ENCODE measurements at places on chromosomes 13 and 19.

DNA sequence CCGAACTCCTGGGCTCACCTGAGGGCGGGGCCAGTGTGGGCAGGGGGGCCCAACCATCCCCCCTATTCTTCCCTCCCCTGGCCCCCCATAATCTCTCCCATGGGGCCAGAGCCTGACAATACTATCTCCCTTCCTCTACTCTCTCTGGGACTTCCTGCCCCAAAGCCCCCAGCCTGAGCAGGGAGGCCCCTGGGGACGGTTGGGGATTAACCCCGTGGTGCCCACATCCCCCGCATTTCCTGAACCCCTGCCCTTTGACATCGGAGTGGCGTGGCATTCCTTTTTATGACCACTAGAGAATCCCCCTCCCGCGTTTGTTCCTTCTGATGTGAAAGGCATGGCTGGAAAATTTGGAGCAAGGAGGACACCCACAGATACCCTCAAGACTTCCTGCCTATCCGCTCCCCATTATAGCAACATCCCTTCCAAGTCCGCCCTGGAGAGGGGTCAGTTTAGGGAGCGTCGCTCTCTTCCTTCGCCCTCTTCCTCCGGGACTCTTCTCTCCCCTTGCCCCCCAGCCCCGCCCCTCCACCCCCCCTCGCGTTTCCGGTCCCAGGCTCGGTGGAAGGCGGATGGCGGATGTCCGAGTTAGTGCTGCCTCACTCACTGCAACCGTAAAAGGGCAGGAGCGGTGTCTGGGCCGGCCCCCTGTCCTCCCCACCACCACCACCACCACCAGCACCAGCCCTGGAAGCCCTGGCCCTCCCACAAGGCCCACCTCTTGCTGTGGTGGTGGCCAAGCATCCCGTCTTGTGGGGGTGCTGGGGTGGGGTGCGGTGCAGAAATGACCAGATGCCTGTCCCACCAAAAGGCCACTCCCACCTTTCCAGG is 1.8 kb downstream of the VASP start:
- peak; percentile 66 for DNase-seq

DNA sequence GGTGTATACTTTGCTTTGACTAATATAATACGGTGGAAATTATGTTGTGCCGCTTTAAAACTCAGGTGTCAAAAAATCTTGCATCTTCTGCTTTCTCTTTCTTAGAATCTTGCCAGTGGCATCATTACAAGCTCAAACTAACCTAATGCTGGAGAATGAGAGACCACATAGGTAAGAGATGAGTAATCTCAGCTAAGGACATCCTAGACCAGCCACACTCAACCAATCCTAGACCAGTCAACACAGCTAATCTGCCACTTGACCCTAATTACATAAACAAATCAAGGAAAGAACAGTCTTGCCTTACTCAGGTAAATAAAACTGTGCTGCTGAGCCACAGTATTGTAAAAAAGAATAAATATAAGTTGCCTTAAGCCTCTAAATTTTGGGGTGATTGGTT is 1323.9 kb upstream of the SPRY2 start:
- no peak for DNase-seq

DNA sequence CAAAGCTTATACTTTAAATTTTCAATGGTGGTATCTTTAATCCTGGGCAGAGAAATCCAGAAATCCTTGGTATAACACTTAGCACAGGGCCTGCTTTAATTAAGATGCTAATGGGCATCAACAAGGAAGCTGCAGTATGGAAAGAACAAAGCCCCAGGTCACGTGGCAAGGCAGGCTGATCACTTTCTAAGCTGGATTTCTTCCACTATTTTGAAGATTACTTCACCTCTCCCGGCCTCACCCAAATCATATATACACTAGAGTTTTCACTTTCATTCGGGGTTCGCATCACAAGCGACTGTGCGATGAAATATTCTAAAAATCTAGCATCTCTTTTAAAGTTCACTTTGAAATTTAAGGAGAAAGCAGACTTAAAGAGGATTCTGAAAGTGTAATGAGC is 71.8 kb downstream of the STARD13 start:
- no peak for DNase-seq

DNA sequence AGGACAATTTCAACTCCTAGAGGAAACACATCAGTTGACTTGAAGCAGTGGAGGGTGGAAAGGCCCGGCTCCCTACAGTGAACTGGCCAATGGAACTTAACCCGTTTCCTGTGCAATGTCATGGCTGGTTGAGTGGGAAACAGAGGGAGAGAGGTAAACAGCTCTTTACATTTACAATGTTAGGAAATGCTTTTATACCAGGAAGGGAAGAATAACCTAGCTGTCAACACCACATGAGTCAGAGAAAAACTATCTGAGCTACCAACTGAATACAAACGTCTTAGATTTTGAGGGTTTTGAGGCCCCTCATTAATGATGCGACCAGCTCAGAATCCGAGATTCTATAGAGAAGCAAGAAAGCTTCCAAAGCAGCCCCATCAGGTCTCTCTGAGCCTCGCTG is 36.7 kb downstream of the CARD8 start:
- DNase-seq = no peak

DNA sequence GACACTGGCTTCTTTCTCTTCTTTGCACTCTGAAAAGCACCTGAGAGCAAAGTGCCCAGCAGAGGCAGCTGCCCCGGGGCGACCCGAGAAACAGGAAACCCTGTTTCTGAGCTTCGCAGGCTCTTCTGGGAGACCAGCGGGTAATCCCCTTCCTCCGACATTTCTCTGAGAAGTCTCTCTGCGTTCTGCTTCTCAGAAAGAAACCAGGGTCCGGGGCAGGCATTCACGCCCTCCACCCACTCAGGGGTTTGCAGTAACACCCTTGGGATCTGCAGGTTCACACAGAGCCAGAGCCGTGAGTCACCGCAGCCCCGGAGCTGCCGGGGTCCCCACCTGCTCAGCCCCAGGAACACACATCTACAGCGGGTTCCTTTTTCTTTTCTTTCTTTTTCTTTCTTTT is 86.0 kb downstream of the GADD45B start:
- DNase-seq = no peak

DNA sequence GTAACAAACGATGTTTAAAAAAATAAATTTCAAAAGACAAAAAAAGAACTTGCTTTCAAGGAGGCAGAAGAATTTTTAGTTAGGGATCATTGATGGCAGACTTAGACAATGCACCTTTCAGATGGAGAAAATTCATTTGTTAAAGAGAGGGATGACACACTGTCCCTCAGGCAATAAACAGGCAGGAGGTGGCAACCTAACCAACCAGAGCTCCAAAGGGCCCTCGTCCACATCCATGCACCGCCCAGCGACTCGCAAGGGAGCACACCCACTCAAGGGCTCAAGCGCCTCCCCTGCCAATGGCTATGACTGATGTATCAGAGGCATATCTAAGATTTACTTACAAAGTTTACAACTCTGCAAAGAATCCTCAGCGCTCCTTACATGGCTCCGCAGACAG is 81.9 kb downstream of the TUBGCP3 start:
- DNase-seq = no peak

- no peak for DNase-seq
These were observed 9.5 kb downstream of the TUBA3C start for GRCh38 chr13:19172007-19172646.

DNA sequence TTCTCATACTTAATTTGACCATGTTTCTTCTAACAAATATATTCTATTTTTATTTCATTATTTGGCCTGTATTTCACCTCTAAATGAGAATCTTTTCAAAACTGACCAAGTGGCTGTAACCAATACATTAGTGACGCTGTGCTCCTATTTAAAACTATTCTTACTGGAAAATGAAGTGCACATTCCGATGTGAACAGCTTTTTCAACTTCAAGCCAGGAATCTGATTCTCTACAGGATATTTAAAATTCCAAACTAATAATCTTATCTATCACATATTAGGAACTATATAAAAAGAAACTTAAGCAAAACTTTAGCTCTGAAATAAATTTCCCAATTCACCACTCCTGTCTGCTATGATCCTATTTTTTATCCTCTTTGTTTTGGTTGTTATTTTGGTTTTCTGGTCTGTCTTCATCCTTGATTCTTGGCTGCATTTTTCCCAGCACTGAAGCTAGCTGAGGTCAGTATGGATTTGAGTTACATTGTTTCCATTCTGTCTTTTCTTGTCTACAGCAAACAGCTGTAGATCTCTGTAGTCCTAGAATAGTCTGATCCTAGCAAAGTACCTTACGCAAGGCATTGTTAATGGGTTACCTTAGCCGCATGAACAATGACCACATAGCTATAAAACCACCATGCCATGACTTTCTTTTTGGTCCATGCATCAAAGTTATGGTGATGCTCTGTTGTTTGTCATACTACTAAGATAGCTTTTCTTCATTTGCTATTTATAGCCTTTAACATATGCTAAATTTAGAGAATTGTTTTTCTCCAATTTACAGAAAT is 748.6 kb upstream of the SPRY2 start:
- no peak for DNase-seq

DNA sequence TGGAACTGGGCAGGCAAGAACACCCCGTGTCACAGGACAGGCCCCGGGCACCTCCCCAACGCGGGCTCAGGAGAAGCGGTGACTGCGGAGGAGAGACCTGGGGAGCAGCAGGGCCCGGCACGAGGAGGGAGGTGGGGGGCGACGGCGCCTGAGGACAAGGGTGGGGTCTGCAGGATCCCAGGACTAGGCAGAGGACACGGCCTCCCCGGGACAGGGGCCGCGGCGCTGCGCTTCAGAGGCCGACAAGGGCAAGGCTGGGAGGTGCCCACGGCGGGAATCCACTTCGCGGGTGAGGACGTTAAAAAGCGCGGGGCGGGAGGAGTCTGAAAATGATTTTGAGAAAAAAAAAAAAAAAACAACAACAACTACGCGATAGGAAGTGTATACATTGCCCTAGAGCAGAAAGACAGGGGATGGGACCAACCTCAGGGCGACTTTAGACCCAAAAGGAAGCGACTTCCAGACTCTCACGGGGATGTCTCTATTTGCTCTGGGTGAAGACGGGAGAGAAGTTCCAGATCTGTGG is 44.9 kb downstream of the ZNF611 start:
- peak; percentile 58 for DNase-seq

DNA sequence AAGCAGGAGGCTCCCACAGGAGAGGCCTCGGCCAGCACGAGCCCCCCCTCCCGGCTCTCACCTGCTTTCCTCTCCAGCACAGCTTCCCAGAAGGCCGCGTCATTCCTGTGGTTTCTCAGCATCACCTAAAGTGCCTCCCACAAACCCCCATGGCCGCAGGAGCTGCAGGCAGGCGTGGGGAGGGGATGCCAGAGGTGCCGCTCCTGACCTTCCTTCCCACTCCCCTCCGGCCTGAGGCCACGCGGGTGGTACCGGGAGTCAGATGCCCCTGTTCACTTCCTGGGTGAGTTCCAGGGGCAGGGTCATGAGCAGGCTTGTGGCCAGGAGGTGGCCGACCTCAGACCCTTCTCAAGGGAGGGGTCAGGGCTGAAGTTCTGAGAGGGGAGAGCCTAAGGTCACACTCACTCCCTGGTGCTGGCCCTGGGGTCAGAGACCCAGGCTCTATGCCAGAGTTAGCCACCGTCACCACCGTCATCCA is 14.4 kb upstream of the NPAS1 start:
- no peak for DNase-seq

DNA sequence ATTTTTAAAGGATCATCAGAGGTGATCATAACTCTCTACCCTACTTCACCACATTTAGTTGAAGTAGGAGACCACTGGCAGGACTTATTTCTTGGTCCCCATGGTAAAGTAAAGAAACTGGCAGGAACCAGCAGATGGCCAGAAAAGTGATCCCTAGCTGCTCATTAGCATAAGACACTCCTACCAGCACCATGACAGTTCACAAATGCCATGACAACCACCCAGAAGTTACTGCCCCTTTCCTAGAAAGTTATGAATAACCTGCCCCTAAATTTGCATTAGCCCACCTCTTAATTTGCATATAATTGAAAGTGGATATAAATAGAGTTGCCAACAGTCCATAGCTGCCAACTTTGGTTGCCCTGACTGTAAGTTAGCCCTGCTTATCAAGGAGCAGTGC is 18.4 kb upstream of the RUBCNL start:
- no peak for DNase-seq

- no peak for DNase-seq
These were observed 861.1 kb downstream of the DACH1 start for GRCh38 chr13:71005919-71006318.

DNA sequence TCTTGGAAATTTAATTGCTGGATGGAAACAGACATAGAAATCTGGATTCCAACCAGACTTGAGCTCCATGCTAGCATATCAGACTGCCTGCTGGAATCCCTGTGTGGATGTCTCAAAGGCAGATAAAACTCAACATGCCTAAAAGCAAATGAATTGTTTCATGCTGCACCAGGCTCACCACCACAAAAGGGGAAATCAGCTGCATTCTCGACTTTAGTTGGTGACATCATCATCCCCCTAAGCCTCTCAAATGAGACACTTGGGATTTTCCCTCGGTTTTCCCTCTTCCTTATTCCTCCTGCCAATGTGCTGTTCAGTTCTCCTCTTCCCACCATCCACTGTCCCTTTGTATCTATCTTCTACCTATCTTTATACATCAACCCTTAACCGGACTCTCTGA is 134.3 kb downstream of the ZDHHC20 start:
- no peak for DNase-seq

- no peak for DNase-seq
These were observed 7.3 kb downstream of the ADGRL1 start for GRCh38 chr19:14198384-14199376.

GRCh38 chr19:57248646-57249045 is 8.2 kb downstream of the ZNF805 start:
- DNase-seq = no peak

- DNase-seq = no peak
These were observed 13.7 kb downstream of the DCUN1D2 start for GRCh38 chr13:113476811-113477210.
